Pancreas (tissue), 10 donors: ENCODE measurements at places on chromosomes 2 and 18. TPM values are rescaled to one million over a fixed set of nuclear protein-coding genes. Genes with fewer than 3 reads are reported as not detected.

- DNase-seq = no peak
Measured at GRCh38 chr18:10840743-10841142, 308.6 kb downstream of the PIEZO2 start.

- peak; percentile 68 for DNase-seq
Measured at GRCh38 chr2:29309090-29310029, 194.1 kb downstream of the CLIP4 start.

DNA sequence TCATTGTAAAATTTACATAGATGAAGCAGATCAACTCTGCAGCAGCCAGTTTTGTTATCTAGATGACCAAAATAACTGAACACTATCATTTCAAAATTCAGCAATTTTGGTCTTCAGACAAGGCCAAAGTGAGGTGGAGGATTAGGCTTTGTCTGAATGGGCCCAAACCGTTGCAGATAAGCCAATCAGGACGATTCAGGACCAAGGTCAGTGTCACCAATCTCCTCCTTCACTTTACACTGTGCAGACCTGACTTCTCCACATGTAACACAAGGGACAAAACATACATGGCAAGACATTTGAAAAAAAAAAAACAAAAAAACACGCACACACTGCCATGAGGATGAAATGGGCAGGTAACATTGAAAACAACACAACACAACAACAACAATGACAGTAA lies 211.2 kb downstream of the NAPG start:
- no peak for DNase-seq

- no peak for DNase-seq
Measured at GRCh38 chr2:226488034-226488433, 311.6 kb downstream of the IRS1 start.

GRCh38 chr2:66113988-66114625 lies 320.8 kb upstream of the MEIS1 start:
- no peak for DNase-seq

- no peak for DNase-seq
Measured at GRCh38 chr2:172437419-172438341, 10.3 kb downstream of the ITGA6 start.

GRCh38 chr2:238872628-238873380 lies 24.9 kb downstream of the TWIST2 start:
- DNase-seq = no peak

- no peak for DNase-seq
Measured at GRCh38 chr2:142865924-142866323, 11.5 kb upstream of the KYNU start.

GRCh38 chr2:185404578-185404977 lies 334.0 kb upstream of the FSIP2 start:
- DNase-seq = no peak

- DNase-seq = no peak
Measured at GRCh38 chr2:201242571-201243277, 17.6 kb upstream of the CASP8 start.

DNA sequence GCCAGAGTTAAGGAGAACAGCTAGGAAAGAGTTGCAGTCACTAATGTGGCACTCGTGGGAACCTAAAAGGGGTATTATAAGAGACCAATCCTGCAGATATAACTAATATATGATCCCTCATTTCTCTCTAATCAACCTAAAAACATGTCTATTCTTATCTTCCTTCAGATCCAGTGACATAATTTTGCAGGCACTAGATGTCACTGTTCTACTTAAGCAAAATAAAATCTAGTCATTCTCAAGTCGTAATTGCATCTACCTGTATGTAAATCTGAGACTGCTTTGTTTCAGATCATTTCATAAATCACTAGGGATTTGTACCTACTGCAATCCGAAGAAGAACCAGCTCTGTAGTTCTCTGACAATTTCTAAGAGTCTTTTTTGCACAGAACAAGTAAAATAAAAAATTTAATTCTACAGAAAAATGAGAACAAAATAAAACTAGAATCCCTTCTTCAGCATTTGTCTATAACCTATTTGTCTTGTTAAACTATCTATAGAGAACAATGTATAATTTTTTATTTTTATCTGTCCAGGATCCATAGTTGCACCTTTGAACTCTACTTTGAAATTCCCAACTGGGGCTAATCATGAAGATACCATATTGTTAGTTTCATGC lies 56.5 kb upstream of the ERBB4 start:
- DNase-seq = no peak

GRCh38 chr18:37298816-37299215 lies 266.8 kb downstream of the CELF4 start:
- DNase-seq = no peak

DNA sequence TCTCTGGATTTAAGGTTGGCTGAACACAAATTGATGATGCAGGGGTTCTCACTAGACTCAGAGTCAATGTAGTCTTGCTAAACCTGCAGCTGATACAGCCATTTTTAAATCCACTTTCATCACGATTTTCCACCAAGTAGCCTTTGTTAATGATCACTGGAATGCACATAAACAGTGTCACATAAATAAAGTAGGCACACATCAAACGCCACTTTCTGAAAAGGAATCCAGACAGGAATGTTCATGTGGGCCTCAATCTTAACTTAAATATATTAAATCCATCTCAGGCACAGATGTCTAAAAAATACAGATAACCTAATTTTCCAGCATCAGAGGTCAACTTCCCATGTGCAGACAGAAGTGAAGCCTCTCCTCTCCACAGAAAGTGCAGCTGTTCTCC lies 58.3 kb downstream of the LAMA1 start:
- DNase-seq = no peak

DNA sequence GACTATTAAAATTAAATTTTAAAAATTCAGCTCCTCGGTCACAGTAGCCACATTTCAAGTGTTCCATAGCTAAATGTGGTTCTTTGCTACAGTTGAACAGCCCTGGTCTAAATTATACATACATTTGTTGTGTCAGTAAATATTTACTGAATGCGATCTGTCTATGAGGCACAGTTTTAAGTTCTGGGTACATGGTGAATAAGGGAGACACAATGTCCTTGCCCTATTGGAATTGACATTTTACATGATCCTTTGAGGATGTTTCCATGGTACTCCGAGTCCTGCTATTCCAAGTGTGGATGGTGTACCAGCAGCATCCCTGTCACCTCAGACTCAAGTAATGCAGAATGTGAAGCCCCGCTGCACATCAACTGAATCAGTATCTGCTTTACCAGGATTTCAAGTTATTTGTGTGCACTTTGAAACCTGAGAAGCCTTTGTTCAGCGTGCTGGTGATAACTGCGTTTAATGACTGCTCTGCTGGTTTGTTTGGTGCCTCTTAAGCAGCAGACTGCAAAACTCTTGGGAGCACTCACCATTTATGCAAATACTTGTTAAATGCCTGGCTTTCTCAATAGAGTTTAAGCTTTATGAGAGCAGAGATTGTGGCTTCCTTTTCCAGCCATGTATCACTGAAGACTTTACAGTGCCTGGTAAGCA lies 1.5 kb downstream of the GALNT1 start:
- no peak for DNase-seq

DNA sequence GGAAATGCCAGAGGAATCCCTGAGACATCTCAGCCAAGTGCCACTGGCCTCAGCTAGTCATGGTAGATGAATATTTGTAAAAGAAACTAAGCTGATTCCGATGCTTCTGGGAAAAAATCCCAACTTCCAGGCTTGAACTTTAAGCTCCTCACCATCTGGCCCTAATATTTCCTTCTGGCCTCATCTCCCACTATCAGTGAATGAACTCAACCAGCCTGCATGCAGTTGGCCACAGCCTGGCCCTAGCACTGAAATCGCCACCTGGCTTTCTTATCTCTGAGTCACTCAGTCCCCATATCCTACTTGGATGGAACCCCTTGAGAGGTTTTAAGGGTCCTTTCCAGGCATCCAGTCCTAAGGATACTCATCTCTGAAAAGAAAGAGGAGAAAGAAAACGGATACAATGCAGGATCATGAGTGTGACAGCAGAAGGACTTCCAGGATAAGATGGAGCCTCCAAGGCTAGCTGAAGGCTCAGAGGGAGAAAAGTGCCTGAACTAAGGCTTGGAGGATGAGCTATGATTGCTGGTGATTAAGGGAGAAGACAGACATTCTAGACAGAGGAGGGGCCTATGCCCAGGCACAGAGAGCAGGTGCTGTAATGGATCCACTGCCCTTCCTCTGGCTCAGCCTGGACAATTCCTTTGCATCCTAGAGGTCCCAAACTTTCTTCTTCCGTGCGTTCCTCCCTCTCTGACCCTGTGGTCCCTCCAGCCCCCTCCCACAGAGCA lies 141.5 kb upstream of the MYCN start:
- DNase-seq = no peak

DNA sequence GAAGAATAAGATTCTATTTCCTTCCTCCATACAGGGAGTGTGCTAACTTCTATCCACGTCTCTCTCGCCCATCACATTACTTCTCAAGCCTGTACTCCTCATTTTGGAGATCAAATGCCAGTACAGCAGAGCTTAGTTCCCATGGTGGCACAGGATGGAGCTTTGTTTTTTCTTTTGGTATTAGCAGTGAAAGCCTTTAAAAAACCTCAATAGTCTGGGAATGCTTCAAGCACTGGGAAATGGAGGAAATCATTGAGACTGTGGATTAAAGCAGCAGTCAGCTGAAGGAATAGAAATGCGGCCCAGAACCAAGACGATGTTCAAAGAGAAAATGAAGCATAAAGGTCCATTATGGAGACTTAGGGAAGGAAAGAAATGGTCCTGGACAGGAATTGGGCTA lies 102.3 kb downstream of the NRXN1 start:
- no peak for DNase-seq

DNA sequence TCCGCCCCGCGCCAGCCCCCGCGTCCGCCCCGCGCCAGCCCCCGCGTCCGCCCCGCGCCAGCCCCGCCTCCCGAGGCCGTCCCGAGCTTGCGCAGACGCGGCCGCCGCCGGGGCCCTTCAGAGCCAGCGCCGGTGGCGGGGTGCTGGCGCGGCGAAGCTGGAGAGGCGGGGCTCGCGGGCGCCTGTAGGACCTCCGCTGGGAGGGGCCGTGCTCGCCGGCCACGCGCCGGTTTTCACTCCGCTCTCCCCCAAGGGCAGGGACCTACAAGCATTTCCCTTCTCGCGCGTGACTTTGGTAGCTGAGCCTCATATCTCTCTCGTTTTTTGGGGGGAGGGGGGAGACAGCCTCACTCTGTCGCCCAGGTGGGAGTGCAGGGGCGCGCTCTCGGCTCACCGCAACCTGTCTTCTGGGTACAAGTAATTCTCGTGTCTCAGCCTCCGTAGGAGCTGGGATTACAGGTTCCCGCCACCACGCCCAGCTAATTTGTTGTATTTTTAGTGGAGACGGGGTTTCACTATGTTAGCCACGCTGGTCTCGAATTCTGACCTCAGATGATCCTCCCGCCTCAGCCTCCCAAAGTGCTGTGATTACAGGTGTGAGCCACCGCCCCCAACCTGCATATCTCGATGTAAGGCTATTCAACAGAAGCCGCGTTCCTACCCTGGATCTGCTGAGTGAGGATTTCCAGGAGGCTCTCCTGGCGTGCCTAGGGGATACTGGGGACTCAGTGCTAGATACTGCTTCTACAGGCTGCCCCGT lies at the start of gene ZNF514:
Gene ZNF514 (minus strand): TSS at position 159 of the 760 bp plus-strand sequence. CDS start 6,595 bp downstream, outside the sequence.
- peak; percentile 73 for DNase-seq

- no peak for DNase-seq
Measured at GRCh38 chr2:100470898-100471514, 724 bp downstream of the NMS start.

GRCh38 chr2:223588251-223588650 lies 13.9 kb downstream of the SCG2 start:
- DNase-seq = no peak

DNA sequence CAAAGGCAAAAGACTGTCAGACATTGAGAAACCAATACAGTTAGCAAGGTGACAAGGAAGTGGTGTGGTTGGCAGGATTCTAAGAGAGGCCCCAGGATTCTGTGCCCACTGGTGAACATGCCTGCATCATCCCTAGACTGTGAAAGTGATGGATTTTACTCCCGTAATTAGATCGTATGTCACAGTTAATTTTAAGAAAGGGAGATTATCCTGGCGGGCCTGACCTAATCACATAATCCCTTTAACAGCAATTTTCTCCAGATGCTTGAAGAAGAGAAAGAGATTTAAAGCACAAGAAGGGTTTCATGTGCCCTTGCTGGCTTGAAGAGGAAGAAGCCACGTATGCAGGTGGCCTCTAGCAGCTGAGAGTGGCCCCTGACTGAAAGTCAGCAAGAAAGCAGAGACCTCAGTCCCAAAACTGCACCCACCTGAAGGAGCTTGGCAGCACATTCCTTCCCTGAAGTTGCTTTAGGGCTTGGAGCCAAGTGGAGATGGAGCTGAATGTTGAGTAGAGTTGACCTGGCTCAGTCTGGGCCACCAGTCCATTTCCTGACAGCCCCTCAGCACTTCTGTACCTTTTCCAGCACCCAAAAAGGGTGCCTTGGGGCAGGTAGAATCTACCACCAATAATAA lies 49.1 kb downstream of the GTF3C3 start:
- no peak for DNase-seq

DSEL gene
- total RNA-seq = 2.9 TPM

SPP2 gene
- total RNA-seq = not detected

PDCD1 gene
- 0.63 TPM for total RNA-seq

CD8B2 gene
- total RNA-seq = 0.03 TPM

TMEM169 gene
- total RNA-seq = 0.55 TPM

TSGA10 gene
- total RNA-seq = 6.2 TPM

MBOAT2 gene
- total RNA-seq = 5.5 TPM
